ENCODE measurements at places on chromosomes 16 and 17.

GRCh38 chr17:59754552-59754951 lies 47.1 kb downstream of the VMP1 start:
- peak; percentile 93 for DNase-seq

- DNase-seq = peak; percentile 7
Measured at GRCh38 chr17:47615766-47616424, 33.8 kb upstream of the KPNB1 start.

DNA sequence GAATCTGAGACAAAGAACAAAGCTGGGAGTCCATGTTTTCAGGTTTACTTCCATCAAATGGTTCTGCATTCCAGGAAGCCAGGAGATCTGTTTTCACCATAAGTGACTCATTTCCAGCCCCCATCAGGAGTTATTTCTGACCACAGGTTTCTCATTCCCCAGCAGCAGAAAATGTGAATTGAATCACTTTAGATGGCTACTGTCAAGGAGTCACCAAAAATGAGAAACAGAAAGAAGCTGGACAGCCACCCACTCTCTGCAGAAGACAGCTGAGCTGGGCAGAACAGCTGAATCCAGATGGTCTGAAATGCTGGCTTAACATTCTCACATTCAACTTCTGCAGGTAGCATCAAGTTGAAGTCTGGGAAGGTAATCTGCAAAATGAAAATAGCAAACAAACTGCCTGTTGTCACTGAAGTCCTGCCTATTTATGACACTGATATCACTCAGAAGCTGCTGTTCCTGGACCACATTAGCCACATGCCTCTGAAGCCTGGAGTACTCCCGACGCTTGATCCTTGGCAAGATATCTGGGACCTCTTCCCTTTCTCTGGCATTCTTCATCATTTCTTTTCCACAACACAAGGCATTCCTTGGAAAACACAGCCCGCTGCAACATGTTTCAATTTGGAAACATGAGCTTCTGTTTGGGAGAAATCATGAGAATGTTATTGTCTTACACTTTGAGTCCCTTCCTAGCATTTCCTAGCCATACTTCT lies 15.3 kb downstream of the CCL11 start:
- DNase-seq = no peak

GRCh38 chr17:81456091-81456490 lies 56.5 kb downstream of the ACTG1 start:
- no peak for DNase-seq

- no peak for DNase-seq
Measured at GRCh38 chr17:28497931-28498330, 8.2 kb upstream of the FOXN1 start.

DNA sequence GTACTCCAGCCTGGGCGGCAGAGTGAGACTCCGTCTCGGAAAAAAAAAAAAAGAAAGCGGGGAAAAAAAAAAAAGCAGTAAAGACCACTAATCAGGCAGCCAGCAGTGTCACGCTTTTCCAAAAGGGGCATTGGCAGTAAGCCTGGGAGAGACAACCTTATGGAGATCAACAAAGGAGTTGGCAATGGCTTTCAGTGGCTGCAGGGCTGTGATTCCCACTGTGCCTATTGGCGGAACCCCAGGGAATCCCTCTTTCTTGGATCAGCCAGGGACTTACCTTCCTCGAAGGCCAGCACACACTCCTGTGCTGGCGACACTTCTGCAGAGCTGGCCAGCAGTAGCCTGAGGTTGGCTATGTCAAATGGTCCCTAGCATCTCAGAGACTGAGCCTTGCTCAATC lies 43.2 kb upstream of the ZFHX3 start:
- no peak for DNase-seq

DNA sequence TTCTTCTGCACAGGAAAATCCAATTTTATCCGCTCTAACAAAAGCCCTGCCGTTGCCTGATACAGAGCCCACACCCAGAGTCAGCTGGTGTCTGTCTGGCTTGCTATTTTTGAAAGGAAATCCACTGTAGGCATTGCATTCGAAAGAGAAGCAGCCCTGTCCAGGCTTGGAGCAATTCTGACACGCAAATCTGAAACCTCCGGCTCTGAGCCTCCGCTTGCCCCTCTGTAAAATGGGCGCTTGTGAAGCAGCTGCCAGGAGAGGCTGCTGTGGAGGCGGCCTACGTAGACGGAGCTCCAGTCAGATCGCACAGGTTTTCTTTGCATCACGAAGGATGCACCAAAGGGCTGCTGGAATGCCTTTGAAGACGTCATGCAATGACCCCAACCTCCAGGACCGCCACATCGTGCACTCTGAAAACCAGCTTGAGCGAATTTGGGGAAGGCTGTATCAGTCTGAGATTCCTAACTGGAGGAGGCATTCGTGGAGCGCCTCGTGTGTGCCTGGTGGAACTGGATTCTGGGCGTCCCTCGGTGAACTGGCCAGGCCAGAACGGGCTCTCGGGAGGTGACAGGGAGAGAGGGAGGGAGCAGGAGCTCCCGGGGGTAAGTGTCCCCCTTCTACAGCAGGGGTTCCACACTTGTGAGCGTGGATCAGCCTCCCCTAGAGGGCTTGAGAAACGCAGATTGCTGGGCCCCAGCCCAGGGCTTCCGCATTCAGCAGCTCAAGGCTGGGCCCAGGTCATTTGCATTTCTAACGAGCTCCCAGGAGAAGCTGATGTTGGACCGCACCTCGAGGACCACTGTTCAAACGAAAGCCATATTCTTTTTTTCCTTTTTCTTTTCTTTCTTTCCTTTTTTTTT lies 215.5 kb downstream of the MRTFB start:
- DNase-seq = peak; percentile 18

- DNase-seq = no peak
Measured at GRCh38 chr16:72976438-72977064, 71.4 kb downstream of the ZFHX3 start.

Measured in AG09309 (cell line).